ENCODE measurements at places on chromosomes 1 and 21.

GRCh38 chr1:227318016-227318852 is at the start of gene CDC42BPA:
CDC42BPA (minus strand) TSS chr1:227318492; CDS start chr1:227317182, 1,310 bp downstream.
- DNase-seq, result no peak

- DNase-seq, result no peak
These were observed 248.7 kb upstream of the IRF2BP2 start for GRCh38 chr1:234858722-234859121.

- DNase-seq, result no peak
These were observed 81.2 kb downstream of the RIPK4 start for GRCh38 chr21:41685511-41686149.

GRCh38 chr1:59526240-59526639 is 229.3 kb downstream of the FGGY start:
- no peak for DNase-seq

DNA sequence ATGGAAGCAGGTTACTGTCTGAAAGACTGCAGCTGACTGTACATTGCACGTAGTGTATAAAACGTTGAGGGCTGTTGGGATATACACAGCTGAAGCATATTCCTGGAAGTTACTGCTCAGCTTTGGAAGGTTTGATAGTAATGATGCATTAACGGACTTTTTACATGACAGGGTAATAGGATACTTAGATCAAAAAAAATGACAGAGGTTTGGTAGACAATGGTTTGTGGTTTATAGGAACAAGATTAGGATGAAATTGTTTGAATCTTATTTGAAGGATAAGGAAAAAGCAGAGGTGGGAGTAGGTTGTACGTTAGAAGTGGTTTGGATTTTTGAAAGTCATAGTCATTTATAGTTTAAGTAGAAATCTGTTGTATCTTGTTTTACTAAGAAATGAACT is 33.0 kb downstream of the ADGRL2 start:
- DNase-seq, result no peak

GRCh38 chr1:173603056-173603591 is at the start of gene SLC9C2:
SLC9C2 (minus strand) TSS chr1:173603072; CDS start chr1:173601776, 1,296 bp downstream.
- no peak for DNase-seq

- DNase-seq, result no peak
These were observed 18.9 kb upstream of the COL6A2 start for GRCh38 chr21:46078978-46079351.

DNA sequence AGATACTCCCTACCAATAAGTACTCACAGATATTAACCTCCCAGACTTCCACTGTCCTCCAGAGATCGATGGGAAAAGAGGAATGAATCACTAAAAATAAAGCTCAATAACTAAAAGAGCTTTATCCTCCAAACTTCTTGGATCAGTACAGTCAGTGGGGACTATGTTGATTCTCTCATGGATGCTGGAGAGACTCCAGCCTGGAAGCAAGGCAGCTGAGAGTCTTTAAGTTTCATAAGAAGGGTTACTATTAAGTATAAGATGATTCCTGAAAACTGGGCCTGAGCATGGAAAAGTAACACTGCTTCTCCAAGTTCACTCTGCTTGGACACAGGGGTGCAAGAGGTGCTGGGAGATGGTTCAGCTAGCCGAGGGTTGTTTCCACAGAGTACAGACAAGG is 6.2 kb upstream of the DDR2 start:
- no peak for DNase-seq

- DNase-seq, result no peak
These were observed 131.6 kb downstream of the LHX8 start for GRCh38 chr1:75265792-75266191.

GRCh38 chr1:69940231-69940630 is 265.1 kb downstream of the LRRC40 start:
- DNase-seq, result no peak

GRCh38 chr1:7113822-7114221 is 328.6 kb downstream of the CAMTA1 start:
- no peak for DNase-seq

DNA sequence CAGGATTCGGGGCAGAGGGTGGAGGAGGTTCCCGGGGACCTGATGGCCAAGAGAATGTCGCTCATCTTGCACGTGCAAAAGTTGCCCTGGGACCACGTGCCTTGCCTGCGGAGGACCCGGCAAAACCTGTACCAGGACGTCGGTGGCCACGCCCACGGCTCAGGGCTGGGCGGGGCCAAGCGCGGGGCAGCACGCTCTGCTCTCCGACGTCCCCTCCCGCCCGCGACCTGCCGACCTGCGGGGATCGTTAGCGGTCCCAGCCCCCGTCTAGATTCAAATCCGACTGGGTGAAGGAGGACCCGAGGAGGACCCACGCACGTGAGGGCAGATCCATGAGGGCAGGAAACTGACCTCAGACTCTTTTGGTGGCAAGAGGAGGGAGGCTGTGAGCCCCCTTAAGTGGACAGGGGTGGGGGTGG is at the start of gene C1orf167:
Gene C1orf167, plus strand, starts transcription at position 206 of the 419 bp plus-strand sequence. CDS start 2,208 bp downstream, outside the sequence.
- DNase-seq, result no peak

- no peak for DNase-seq
These were observed 1279.1 kb downstream of the NCAM2 start for GRCh38 chr21:22277341-22277740.

GRCh38 chr1:198639671-198640143 is 867 bp downstream of the PTPRC start:
- DNase-seq, result no peak

GRCh38 chr1:50859657-50860056 is 100.4 kb downstream of the FAF1 start:
- DNase-seq, result no peak

DNA sequence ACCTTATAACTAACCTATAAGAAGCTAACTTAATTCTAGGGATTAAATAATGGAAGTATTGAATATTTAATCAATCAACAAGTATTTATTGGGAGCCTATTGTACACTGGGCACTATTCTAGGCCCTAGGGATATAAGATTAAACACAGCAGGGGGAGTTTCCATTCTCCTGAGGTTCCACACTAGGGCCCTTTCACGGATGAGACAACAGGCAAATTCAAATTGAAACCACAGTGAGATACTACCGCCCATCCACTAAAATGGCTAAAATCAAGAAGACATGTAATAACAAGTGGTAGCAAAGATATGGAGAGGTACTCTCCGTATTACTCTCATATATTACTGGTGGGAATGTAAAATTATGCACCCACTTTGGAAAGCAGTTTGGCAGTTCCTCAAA is 674.4 kb downstream of the KIF26B start:
- no peak for DNase-seq

DNA sequence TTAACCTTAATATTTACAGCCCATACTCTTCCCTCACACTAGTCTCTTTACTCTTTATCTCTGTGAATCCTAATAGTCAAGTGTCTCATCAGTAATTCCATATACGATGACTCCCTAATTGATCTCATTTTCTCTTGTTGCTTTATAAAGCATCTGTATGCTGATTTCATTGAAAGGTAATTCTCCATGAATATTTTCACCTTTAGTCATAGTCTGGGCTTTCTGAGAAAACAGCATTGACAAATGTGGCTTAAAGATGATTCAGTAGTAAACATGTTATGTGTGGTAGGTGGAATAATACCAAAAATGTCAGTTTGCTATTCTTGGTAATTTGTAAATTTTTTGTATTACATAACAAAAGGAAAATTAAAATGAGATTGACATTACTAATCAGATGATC is 1176.5 kb downstream of the NCAM2 start:
- DNase-seq, result no peak

GRCh38 chr1:15178571-15179484 is 25.3 kb downstream of the TMEM51 start:
- no peak for DNase-seq

- no peak for DNase-seq
These were observed 68.3 kb downstream of the CLIC6 start for GRCh38 chr21:34737115-34737514.

DNA sequence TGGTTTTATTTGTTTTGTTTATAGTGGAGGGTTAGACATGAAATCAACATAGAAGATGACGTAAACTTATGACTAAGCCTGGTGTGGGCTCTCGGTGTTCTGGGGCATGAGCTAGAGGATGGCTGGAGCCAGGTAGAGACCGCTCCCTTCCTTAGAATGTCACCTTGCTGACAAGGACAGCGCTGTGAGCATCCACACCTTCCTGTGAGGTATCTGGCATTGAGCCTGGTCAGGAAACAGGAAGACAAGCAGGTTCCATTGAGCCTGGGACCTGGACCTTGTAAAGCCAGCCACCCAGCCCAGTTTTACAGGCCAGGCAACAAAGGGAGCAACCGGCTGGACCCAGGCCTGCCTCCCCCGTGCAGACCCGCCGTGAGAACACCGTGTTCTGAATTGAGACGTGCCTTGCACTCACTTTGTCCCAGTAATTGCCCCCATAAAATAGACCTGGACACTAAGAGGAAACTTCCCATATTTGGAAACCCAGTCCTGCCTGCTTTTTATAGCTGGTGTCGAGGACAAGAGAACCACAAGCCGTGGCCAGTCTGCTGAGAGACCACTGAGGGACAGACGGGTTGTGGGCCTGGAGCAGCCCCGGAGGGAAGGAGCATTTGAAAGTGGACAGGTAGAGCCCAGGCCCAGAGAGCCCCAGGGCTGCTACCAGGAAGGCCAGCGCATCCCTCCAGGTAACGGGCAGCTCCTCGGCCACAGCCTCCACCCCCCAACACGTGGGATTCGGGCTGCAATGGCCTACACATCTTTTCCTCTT is 78.0 kb downstream of the PDE9A start:
- no peak for DNase-seq

- DNase-seq, result no peak
These were observed 64.3 kb downstream of the IL23R start for GRCh38 chr1:67230539-67230938.

- DNase-seq, result no peak
These were observed 25.5 kb upstream of the CITED4 start for GRCh38 chr1:40887652-40888051.

GRCh38 chr1:203274603-203275381 is 30.5 kb upstream of the BTG2 start:
- no peak for DNase-seq

- DNase-seq, result no peak
These were observed 63.7 kb upstream of the ABCG1 start for GRCh38 chr21:42155045-42155855.

DNA sequence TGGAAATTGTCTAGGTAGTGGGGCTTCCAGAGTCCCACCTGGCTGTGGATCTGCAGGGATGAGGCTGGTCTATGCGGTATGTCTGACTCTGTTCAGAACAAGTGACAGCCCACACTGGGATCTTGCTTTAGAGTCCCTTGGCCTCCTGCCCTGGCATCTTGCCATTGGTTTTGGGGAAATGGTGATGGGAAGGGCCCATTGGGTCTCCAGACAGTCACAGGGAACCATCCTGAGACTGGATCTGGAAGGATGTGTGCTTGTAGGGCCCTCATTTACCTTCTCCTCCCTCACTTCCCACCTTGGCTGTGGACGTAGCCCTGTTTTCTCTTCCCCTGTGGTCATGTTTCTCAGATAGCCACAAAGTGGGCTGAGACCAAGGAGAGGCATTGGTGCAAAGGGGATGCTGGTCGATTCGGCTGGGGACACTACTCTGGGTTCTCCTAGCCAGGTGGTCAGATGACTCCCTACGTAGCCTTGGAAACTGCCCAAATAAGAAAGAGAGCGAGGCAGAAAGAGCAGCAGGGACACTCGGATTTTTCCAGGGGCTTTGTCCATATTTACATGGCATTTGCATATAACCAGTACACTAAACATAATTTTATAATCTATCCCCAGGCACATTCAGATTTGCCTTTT is 15.1 kb downstream of the SOX13 start:
- DNase-seq, result no peak

GRCh38 chr1:218339267-218339831 is 5.8 kb upstream of the TGFB2 start:
- DNase-seq, result no peak

- no peak for DNase-seq
These were observed 34.4 kb upstream of the HYI start for GRCh38 chr1:43488165-43488564.

- no peak for DNase-seq
These were observed 17.5 kb upstream of the ALPL start for GRCh38 chr1:21491488-21492355.

- peak; percentile 71 for DNase-seq
These were observed 33.8 kb upstream of the MPZL1 start for GRCh38 chr1:167687919-167688519.

DNA sequence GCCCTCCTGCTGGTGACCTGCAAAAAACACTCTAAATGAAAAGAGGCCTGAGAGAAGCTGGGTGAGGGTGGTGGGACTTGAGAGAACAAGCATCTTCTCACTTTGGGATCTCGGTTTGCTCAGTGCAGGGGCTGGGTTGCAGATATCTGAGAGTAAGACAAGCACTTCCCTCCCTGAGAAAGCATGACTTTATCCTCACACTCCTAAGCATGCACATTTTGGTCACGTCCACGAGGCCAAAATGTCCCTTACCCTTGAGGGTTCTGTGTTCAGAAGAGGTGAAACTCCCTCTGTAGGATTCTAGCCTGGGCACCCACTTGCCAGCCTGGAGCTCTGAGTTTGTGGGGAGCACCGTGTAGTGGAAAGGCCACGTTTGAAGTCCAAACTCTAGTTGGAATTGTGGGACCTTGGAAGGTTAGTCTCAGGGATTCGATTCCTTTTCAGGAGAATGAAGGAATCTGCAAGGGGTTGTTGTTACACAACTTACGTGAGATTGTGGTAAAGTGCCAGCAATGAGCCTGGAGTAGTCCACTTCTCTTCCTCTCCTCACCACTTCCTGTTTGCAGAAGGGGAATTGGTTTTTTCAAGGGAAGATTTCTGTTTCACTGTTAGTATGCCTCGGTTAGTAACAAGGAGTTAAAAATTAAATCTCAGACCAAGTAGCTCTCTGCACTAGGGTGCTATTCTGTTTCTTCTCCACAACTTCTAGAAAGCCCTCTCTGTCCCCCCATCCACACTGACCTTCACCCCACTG is 3.0 kb downstream of the FCAMR start:
- DNase-seq, result no peak

Measured in activated naive CD4-positive, alpha-beta T cell (primary cell).